CD4-positive, alpha-beta T cell treated with Interleukin-15 for 4 hours (primary cell): ENCODE measurements at places on chromosomes 16 and 17.

DNA sequence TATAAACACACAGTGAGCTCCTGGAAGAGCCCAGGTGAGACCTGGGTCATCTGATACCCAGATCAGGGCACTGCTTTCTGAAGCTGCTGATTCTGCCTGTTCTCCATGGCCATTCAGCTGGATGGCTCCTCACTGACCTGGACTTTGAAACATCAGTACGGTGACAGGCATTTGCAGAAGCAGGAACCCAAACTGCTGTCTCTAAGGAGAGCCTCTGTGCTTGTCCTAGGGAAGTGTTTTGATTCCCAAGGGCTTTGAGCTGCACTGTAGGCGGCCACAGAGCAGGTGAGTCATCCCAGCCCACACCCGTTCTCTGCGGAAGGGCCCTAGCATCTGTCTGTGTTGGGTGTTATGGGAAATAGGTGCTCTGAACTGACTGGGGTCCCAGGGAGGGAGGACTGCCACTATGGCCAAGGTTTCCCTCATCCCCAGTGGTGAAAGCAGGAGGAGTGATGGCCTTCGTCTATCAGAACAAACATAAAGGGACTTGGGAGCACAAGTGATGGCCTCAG is 60.7 kb upstream of the ADCY9 start:
- DNase-seq, result no peak

- DNase-seq, result peak; percentile 26
Observed at GRCh38 chr17:17146786-17147406, 59.2 kb downstream of the PLD6 start.

GRCh38 chr17:50856431-50856830 is 9.7 kb downstream of the TOB1 start:
- DNase-seq, result no peak

GRCh38 chr17:39101091-39101490 is 50.3 kb downstream of the PLXDC1 start:
- DNase-seq, result no peak
